HuH-7.5 (cell line): ENCODE measurements at places on chromosomes 12 and 14.

GRCh38 chr12:24360461-24360860 lies 411.0 kb upstream of the SOX5 start:
- no peak for DNase-seq

DNA sequence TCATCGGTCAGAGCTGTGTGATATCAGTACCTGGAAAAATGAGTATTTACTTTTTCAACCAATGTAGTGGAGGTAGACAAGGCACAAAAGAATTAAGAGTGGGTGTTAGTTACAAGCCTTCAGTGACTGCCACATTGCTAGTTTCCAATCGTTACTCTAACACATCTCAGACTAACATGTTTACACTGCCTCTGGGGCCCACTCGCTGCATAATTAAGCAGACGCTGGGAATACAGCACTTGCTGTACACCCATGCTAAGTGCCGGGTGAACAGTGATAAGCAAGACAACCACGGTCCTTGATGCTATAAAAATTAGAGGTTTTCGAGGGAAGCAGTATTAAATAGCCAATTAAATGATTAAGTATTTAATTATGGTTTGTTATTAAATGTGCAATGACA lies 1147.6 kb downstream of the AACS start:
- DNase-seq, result no peak

DNA sequence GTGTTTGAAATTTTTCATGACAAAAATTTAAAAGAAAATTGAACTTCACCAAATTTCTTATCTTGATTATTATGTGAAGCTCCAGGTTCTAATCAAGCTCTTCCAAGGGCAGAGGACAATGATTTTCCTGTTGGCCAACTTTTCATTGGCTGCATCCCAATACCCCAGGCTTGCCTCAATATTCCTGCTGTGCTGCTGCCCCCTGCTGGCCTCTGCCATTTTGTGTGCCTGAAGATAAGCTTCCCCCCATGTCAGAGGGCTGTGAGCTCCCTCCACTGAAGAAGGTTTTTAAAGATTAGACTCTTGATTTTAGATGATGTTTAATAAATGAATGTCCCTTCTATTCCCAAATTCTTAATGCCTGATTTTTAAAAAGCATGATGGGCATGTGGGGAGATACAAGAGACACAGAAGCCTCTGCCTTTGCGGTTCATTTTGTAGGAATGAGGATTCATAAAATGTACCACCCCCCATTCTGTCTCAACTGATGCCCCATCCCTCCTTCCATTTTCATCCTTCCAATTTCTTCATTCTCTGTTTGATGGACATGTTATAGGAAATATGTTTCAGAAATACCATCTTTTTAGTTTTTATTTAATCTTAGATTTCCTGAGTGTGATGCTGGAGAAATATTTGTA lies 76.7 kb upstream of the RGS6 start:
- DNase-seq, result peak; percentile 9

DNA sequence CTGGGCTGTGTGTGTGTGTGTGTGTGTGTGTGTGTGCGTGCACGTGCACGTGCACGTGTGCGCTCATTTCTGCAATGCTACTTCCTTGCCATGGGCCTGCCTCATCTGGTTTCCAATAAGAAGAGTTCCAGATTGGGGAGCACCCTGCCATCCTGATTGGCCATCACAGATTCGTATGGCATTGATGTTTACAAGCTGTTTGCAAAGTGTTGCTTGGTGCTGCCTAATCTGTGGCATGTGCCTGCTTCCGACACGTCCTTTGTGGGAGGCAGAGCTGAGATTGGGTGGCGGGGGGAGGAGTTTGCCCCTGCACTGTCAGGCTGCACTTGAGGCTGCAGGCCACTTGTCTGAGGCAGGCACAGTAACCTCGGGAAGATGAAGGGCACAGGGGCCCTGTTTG lies 39.2 kb downstream of the SAMD4A start:
- no peak for DNase-seq

DNA sequence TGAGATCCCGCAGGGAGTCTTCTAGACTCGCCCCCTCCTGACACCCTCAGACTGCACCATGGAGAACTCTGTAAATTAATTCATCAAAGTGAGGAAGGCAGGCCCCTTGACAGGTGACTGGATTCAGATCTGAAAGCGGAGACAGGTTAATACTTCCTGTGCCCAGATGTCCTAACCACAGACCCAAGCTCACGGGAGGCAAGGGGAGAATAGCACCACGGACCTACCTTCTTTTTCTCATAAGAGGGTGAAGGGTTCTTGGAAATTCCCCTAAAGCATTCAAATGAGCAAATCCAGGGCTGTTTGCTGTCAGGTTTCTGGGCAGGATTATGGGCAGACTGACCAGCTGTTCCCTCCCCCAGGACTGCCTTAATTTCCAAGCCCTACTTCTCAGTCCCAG lies 170.0 kb downstream of the ZFP36L1 start:
- DNase-seq, result no peak

- no peak for DNase-seq
Observed at GRCh38 chr12:116978791-116979508, 68.2 kb downstream of the FBXW8 start.

DNA sequence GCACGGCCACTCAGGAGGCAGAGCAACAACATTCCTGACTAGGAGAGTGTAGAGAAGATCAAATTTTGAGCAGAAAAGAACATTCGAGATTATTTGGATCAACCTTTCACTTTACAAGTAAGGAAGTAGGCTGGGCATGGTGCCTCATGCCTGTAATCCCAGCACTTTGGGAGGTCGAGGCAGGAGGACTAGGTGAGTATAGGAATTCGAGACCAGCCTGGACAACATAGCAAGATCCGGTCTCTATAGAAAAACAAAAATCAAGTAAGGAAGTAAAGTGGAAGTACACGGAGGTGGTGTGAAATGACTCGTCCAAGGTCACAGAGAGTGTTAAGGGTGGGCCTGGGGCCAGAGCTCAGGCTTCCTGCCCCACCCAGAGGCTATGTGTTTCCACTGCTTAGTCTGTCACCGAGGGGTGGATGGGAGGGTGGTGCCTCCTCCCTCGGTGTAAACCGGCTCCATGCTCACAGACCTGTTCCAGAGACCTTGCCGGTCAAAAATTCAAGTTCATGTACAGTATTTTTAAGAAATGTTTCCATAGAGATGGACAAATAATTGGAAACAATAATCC lies 51.9 kb downstream of the MAP1LC3B2 start:
- no peak for DNase-seq

DNA sequence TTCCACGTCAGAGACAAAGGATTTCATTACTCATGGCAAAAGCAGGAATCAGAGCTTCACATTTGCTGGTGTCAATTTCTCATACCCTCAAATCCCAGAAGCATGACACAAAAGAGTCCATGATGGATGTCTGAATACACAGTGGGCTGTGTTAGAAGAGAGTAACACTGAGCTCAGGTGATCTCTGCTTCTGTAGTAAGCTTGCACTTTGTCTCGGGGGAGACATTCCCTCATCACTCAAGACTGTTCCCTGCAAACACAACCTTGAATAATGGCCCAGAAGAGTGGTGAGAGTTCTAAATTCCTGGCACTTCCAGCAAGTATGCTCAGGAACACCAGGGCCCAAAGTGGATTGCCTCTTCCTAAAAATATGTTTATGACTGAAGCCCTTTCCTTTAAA lies 1787.2 kb upstream of the SEL1L start:
- DNase-seq, result no peak

- no peak for DNase-seq
Observed at GRCh38 chr12:118704527-118705241, 276.7 kb upstream of the SRRM4 start.
